NCI-H1092 (cell line): ENCODE measurements at places on chromosomes 7 and 10.

GRCh38 chr10:11454958-11455566, 156.4 kb downstream of the USP6NL start:
- no peak for DNase-seq

GRCh38 chr10:110764378-110764777, 107.3 kb upstream of the PDCD4 start:
- no peak for DNase-seq

DNA sequence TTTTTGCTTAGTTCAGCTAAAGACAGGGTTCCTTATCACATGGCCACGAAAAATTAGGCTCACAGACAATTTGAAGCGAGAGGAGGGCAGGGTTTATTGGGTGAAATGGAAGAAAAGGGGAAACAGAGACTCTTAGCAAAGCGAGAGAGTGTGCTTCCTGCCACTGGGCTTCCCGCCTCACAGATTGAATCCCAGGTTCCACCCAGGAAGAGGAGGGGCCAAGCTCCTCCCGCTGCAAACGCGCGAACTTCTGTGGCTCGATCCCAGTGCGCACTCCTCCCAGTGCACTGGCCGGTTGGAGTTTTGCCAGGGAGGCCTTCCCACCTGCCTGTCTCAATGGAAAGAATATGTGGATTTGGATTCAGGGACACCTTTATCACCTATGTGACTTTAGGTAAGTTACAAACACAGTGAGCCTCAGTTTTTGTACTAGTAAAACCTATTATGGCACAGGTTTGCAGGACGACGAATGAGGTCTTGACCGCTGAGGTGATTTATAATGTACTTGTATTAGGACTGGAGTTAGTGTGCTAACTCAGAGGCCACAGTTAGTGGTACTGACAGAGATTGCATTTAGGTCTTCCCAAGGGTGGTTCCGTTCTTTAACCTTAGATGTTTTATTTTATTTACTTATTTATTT, 48.5 kb upstream of the SP8 start:
- DNase-seq = no peak

- no peak for DNase-seq
These were observed 235.6 kb upstream of the POM121L12 start for GRCh38 chr7:52799817-52800216.

DNA sequence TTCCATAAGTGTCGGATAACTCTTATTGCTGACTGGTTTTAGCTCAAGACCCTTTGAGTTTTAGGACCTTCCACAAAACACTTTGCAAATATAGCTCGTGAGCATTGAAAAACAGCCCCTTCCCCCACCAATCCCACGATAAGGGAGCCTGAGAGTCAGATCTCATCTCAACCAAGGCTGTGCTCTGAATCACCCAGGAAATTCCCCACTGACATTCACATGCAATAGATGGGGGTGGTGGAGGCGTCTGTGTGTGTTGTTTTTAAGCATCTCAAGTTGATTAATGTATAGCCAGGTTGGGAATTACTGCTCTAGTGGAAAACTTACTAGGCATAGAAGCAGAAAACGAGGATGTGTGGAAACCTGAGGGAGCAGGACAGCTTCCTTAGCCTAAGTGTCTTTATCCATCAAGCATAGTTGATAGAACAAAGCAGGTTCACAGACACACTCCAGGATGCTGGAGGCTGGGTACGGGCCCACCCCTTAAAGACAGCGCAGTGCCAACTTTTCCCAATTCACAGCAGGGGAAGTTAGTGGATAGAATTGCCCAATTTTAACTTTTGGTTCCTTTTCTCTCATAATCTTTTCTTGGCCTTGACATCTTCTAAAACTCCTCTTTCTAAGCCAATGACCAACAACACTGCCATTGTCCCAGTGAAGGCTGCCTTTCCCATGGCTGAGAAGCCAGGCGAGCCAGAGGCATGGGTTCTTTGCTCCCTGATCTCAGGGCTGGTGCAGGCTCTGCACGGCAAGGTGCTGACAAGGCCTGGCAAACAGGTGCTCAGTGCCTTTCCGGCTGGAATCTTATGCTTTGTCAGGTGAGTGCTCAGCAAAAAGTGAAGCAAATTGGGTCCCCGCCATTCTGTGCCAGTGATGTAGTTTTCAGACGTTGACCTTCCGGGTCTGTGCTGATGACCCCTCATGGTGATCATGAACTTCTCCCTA, 98.5 kb upstream of the INSIG1 start:
- DNase-seq = no peak

DNA sequence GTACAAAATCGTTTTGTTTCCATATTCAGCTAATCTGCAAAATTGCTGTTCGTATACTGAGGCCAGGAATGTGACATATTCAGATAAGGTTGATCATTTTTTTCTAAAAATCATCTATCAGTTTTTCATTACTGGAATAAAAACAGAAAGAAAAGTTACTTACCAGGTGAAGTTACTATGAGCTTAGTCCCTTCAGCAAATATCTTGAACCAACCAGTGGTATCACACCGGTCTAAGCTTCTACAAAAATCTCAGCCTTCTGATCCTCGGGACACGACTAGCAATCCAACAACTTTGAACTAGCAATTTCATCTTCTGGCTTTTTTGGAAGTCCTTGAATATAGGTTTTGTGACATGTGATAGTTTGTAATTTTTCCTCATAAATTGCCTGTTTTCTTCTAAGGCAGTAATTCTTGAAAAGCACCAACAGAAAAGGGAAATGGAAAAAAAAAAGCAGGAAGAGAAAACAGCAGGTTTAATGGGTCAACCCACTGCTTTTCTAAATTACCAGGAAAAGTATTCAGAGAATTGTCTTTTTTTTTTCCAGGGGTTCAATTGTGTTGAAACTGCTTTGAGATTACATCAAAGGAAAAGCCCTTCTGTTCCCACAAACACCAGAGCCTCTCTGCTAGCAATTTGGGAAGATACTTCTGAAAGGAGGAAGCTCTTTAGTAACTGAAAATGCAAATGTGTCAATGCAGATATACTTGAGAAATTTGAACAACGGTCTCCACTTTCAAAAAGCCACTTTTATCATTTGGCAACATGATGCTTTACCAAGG, 2.9 kb upstream of the TARP start:
- DNase-seq = no peak

GRCh38 chr10:126905776-126906703, 812 bp downstream of the DOCK1 start:
- DNase-seq = no peak

DNA sequence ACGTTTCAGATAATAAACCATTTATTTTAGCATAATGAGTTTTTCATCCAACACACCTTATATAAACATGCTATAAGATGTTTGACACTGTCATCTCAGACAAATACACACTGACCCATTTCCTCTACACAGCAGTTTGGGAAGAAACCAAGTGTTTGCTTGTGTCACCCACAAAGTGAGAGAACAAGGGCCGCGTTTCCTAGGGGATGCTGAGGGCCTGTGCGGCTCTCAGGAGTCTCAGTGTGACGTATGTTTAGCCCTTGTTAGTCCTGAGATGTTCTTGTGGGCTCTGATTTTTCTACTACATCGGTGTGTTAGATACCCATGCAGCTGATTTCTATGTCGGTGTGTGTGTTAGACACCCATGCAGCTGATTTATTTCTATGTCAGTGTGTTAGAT, 266.3 kb downstream of the DIP2C start:
- DNase-seq = no peak

- DNase-seq = no peak
These were observed 35.9 kb downstream of the CCM2 start for GRCh38 chr7:45035893-45036292.

DNA sequence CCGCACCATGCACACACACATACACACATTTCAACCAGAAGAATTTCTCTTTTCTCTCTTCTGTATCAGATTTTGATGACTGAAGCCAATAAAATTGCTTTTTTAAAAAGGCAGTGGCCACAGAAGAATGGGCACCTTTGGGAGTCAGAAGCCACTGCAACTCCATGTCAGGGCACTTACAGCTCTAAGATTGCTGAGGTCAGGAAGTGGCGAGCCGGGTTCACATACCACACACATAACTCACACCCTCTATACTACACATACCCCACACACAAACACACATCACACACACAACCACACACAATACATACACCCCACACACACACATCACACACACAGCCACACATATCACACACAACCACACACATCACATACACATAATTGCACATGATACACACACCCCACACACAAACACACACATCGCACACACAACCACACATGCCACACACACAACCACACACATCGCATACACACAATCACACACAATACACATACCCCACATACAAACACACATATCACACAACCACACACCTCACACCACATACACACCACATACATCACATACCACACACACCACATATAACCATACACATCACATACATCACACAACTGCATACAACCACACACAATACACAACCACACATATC, 31.2 kb downstream of the GPRIN2 start:
- DNase-seq = no peak

GRCh38 chr10:49056356-49056755, 59.0 kb downstream of the VSTM4 start:
- DNase-seq = no peak

DNA sequence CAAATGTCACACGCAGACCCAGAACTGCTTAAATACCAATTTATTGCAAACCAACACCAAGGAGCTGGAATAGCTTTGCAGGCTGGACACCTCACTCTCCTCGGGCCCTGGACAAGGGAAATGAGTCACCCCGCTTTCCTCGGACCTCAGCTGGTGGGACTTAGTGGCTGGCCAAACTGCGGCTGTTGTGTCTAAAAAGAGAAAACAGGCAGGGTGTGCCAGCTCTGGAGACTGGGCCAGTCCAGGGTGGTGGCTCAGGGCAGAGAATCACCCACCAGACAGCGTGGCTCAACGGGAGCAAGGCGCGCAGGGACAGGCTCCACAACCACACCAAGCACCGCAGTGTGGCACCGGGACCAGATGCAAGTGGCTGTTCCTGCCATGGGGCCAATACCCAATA, 58.2 kb upstream of the CAMK2B start:
- DNase-seq = no peak

GRCh38 chr10:7408291-7409044, 2.4 kb downstream of the SFMBT2 start:
- DNase-seq = no peak

DNA sequence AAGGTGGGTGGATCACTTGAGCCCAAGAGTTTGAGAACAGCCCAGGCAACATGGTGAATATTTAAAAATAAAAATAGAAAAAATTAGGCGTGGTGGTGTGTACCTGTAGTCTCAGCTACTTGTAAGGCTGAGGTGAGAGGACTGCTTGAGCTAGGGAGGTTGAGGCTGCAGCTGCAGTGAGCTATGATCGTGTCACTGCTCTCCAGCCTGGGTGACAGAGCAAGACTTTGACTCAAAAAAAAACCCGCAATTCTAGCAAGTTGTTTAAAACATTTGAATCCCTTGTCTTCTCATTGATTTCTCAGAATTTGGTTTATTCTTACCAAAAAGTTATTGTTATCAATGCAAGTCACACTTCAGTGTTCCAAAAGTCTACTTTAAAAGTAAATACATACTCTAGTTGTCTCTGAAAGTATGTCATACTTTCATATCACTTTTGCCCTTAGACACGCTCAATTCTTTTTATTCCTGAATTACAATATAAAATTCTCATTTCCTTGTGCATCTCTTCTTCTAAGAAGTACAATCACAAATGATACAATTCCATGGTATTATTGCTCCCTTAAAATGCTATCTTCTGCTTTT, 6.3 kb downstream of the EPC1 start:
- DNase-seq = no peak

- DNase-seq = no peak
These were observed 1.5 kb upstream of the SKIDA1 start for GRCh38 chr10:21526860-21527597.

DNA sequence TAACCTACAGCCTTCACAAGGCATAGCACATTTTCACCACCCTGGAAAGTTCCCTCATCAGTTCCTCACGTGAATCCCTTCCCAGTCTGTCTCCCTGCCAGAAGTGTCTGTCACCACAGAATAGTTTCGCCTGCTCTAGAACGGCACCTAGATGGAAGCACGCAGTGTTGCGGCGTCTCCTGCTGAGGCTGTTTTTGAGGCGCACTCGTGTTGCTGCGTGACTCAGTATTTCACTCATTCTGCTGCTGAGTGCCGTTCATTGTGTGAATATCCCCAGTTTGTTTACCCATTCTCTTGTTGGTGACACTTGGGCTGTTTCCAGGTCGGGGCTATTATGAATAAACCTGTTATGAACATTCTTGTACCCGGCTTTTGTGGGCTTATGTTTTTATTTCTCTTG, 12.8 kb downstream of the NOS3 start:
- DNase-seq = no peak

- no peak for DNase-seq
These were observed 57.6 kb upstream of the ANTXRL start for GRCh38 chr10:46229144-46229563.

- peak; percentile 99 for DNase-seq
These were observed 48.2 kb upstream of the LAMB4 start for GRCh38 chr7:108178398-108178797.

DNA sequence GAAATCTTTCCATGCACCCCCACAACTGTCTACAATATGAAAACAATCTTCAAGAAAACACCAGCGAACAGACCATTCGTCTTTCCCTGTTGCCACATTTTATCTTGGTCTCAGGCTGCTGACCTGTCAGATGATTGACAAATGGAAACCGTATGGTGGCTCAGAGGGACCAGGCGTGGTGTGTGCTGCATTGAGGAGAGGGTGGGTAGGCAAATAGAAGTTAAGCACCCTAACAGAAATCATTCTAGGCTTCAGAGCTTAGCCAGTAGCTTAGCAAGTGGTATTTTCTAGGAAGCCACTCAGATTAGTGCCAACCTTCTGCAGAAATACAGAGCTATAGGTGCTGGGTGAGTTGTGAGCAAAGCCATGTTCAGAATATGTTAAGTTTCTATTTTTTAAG, 114.9 kb downstream of the DPP6 start:
- no peak for DNase-seq
